8988T (cell line): ENCODE measurements at places on chromosomes 7 and 10.
A peak's percentile ranks its signal among the peaks of the same experiment; 100 is the strongest.

DNA sequence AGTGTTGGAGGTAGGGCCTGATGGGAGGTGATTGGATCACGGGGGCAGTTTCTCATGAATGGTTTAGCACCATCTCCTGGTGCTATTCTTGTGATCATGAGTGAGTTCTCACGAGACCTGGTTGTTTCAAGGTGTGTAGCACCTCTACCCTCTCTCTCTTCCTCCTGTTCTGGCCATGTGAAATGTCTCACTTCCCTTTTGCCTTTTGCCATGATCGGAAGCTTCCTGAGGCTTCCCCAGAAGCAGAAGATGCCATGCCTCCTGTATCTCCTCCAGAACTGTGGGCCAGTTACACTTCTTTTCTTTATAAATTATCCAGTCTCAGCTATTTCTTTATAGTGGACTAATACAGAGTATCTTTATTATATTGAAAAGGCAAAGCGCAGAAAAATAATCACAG lies 90.1 kb downstream of the FAM171A1 start:
- DNase-seq: no peak

DNA sequence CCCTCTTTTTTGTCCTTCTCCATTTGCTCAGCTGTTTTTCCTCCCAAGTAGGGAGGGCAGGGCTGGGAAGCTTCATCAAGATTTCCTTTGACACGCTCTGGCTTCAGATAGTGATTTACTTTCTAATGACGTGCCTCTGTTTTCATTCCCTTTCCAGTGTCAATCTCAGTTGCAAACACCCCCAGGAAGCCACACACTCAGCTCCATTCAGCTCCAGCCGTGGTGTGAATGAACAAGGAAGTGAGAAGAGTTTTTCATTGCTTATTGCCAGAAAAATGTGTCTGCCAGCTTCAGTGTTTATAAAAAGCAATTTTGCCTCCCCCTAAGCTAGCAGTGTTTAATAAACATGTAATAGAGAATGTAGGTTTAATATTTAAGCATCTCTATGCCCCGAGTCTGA lies 108.7 kb upstream of the DPP6 start:
- no peak for DNase-seq

DNA sequence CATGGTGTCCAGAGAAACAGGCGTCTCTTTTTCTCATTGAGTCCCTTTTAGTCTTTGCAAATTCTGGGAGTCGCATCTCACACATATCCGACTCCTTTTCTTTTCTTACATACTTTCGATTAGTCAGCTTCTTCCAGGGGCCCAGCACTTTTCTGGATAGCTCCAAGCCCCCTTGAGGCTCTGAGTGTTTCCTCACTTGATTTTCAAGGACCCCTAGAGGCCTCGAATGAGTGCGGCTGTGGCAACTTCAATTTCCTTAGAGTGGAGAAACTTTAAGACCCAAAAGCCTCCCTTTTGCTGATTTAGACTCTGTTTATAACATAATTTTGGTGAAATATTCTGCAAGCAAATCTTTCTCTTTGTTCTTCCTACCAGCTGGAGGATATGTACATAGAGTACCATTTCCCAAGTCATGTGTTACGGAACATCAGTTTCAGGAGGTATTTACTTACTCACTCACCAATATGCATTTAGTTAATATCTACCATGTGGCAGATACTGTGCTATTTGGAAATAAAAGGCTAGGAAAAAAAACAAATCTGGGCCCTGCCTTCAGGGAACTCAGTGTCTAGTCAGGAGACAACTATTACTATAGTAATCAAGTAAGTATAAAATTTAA lies 555.2 kb downstream of the REEP3 start:
- DNase-seq: no peak

DNA sequence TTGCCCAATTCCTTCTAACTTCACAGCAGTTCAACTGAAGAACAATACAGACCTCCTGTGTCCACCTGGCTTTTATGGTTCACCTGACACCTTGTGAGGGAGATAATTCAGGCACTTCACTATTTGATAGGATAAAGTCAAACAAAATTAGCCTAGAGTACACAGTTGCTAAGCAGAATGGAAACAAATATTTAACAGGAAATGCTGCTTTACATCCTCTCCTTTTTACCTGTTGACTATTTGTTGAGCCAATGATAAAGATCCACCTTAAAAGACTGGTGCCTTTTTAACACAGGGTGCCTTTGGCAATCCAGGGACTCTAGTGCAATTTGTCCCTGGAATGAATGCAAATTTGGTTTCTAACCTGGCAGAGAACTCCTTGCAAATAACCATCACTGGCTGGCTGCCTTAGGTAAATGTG lies 39.8 kb downstream of the ITPRID1 start:
- no peak for DNase-seq

- DNase-seq: no peak
Observed at GRCh38 chr10:133088179-133088955, 643 bp downstream of the ADGRA1 start.

DNA sequence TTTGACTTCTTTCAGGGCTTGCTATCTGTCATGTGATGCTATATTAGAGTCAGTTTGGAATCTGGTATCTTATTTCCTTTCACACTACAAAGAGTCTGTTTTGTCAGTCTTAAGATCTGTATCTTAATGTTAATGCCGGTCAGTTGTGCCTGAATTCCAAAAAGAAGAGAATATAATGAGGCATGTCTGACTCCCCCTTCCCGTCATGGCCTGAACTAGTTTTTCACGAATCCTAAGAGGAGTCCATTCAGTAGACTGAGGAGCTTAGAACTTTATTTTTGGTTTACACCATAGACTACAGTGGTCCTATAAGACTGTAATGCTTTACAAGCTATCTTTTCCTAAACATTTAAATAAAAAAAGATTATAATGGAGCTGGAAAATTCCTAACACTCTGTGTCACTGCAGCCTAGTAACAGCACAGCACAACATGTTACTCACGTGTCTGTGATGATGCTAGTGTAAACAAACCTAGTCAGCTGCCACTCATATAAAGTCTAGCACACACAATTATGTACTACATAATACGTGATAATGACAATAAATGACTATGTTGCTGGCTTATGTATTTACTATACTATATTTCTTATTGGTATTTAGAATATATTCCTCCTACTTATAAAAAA lies 50.6 kb downstream of the VPS41 start:
- no peak for DNase-seq

GRCh38 chr7:20561908-20562307 lies 53.6 kb upstream of the ABCB5 start:
- DNase-seq: no peak

GRCh38 chr7:155724327-155725005 lies 80.0 kb downstream of the RBM33 start:
- no peak for DNase-seq

DNA sequence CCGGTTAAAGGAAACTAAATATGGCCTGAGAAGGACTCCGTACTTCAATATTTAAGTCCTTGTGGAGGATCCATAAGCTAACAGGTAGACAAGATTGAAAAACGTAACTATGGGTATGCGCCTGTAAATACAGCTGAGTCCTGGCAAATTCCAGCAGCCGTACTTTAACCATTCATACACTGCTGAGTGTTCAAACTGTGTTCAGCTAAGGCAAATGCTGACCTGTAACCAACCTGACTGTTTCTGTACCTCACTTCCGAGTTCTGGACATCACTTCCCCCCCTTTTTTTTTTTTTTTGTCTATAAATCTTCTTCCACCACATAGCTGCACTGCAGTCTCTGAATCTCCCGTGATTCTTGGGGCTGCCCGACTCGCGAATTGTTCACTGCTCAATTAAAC lies 69.1 kb downstream of the SRPK2 start:
- no peak for DNase-seq

GRCh38 chr7:22544245-22544644 lies 44.3 kb upstream of the STEAP1B start:
- no peak for DNase-seq

- no peak for DNase-seq
Observed at GRCh38 chr10:34739915-34740314, 75.2 kb downstream of the PARD3 start.

GRCh38 chr7:33905389-33906032 lies at the start of gene BMPER:
Gene BMPER (plus strand): TSS chr7:33905539. CDS start chr7:33905614, 75 bp downstream.
- peak; percentile 27 for DNase-seq

GRCh38 chr10:3264161-3264761 lies 91.7 kb upstream of the PITRM1 start:
- no peak for DNase-seq

DNA sequence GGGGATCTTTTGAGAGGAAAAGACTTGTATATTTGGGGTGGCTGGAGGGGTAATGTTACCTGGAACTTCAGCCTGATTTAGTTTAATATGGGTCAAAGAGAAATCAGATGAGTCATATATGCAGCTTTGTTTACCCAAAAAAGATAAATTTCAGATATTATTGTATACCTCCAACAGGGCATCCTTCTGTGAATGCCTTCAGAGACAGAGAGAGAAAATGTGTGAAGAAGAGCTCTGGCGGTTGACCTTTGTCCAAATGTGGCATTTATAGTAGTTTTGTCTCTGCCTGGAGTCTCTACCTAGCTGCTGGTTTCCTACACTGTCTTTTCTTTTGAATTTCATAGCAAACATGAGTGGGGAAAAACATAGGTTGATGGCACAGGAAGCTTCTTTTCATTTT lies 21.6 kb downstream of the LRMDA start:
- DNase-seq: no peak

GRCh38 chr7:21123586-21123985 lies 304.3 kb upstream of the SP4 start:
- DNase-seq: no peak

DNA sequence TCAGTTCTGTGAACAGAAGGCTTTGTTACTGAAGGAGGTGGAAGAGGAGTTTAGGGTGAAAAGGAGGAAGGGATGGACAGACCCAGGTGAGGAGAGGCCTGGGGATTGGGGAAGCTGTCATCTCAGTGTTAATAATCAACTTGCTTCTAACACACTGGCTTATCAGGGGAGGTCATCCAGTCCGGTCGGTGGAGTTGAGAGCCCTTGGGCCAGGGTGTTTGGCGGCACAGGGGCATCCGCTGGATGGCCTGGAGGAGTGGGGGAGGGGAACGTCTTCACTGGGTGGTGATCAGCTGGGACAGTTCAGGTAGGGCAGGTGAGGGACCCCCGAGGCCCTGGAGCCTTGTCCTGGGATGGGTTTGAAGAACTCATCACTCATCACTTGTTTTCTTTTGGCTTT lies 33.9 kb downstream of the SHH start:
- DNase-seq: no peak

DNA sequence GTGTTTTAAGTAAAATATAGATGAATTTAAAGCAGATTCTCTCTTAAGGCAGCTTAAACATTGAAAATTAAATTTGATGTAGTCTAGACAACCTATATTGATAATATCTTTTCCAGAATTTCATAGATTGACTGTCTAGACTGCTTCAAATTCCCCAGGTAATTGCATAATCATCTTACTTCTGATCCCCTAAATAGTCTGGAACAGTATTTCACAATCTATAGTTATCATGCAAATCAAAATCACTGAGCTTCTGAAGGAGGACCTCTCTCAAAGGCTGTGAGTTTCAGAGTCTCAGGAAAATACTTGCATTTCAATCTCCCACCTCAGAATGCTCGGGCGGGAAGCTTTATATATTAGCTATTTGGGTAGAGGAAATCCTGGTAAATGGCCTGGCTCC lies 87.3 kb downstream of the SEMA3A start:
- DNase-seq: no peak

GRCh38 chr7:101140339-101140699 lies 13.4 kb downstream of the SERPINE1 start:
- DNase-seq: no peak

DNA sequence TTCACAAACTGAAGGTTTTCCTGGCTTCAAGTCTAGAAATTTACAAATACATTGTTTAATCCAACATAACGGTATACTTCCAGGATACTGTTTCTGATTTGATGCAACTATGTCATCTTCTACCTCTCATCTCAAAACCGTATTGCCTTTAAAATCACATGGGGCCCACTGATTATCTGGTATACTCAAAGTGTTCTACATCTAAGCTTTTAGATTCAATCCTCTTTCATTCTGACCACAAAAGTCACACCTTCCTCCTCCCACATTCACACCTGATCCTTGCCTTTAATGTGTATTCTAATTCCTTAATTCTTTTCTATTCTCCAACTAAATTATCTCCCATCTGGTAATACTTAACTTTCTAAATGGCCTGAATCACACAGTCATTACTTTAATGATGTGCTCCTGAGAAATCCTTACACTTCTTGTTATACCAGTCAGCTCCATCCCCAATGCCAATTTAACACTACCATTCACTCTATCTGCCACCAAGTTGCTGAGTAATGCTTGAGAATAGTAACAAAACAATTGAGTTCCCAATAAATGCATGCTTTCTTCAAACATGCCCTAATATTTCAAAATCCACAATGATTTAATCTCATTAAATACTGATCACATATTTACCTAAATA lies 13.0 kb downstream of the ATAD1 start:
- no peak for DNase-seq

GRCh38 chr7:76358011-76358480 lies 745 bp downstream of the YWHAG start:
- DNase-seq: no peak

- no peak for DNase-seq
Observed at GRCh38 chr10:89591111-89591795, 53.8 kb downstream of the PANK1 start.

GRCh38 chr7:133955208-133955607 lies 171.9 kb upstream of the LRGUK start:
- DNase-seq: no peak

- peak; percentile 75 for DNase-seq
Observed at GRCh38 chr10:43606323-43607198, at the start of gene ZNF485. Gene ZNF485 (plus strand): TSS chr10:43606438. CDS start chr10:43607051, 613 bp downstream.

DNA sequence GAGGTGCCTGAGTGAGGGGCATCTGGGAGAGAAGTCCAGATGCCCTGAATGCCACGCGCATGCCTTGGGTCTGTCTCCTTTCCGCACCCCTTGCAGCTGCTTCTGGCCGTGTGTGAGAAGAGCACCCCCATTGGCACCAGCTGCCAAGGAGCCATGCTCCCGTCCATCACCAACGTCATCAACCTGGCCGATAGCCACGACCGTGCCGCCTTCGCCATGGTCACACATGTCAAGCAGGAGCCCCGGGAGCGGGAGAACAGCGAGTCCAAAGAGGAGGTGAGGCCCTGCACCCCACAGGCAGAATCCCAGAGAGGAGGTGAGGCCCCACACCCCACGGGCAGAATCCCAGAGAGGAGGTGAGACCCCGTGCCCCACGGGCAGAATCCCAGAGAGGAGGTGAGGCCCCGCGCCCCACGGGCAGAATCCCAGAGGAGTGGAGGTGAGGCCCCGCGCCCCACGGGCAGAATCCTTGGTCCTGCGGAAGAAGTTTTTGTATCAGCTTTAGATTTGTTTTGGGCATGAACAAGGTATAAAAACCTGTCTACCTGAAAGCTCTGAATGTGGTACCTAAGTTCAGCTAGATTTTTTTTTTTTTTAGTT lies 91.8 kb downstream of the TRRAP start:
- DNase-seq: no peak

GRCh38 chr10:48579251-48579960 lies 25.5 kb downstream of the ARHGAP22 start:
- DNase-seq: no peak

- no peak for DNase-seq
Observed at GRCh38 chr10:119412244-119413092, 130.1 kb downstream of the RGS10 start.

DNA sequence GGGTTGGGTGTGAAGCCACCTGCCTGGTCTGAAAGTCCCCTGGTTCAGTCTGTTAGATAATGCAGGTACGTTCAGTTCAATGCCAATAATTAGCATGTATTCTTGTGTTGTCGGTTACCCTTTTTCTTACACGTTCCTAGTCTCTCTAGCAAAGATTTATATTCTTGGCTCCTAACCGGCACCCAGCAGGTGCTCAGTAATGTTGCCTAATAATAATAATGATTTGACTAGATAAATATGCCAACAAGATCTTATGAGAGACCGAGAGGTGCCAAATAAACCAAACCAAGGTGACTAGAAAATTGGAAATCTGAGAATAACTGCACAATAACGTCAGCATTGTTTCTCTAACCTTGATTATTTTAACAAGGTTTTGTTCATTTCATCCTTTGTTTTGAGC lies 1.1 kb upstream of the SMIM30 start:
- no peak for DNase-seq
